ENCODE measurements at places on chromosomes 2 and 18.
A peak's percentile ranks its signal among the peaks of the same experiment; 100 is the strongest.

- no peak for DNase-seq
Measured at GRCh38 chr2:126786765-126787164, 111.9 kb upstream of the TEX51 start.

DNA sequence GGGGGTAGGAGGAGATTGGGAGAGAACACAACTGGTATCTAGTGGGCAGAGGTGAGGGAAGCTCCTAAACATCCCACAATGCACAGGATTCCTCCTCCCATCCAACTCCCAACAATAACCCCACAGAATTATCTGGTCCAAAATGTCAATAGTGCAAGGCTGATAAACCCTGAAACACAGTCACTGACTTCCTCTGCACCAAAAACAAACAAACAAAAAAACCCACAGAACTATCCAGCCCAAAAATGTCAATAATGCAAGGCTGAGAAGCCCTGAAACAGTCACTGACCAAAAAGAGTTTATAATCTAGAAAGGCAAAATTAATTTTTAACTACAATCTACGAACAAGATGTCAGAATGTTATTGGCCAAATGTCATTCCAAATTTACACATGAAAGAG, 9.8 kb downstream of the TMX3 start:
- no peak for DNase-seq

DNA sequence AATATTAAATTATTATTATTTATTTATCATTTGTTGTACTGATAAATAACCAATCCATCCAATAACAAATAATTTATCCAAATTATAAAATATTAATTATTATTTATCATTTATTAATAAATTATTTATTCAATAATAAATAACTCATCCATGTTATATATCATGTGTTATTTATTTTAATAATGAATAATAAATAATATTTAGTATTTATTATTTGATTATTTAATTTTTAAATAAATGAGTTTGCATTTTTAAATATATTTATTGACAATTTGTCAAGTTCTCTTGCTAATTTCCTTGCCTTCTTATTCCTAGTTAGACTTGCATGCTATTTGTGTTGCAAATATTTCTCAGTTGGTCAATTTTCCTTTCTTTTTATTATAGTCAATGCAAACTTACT, 995.4 kb downstream of the TSN start:
- DNase-seq: no peak

DNA sequence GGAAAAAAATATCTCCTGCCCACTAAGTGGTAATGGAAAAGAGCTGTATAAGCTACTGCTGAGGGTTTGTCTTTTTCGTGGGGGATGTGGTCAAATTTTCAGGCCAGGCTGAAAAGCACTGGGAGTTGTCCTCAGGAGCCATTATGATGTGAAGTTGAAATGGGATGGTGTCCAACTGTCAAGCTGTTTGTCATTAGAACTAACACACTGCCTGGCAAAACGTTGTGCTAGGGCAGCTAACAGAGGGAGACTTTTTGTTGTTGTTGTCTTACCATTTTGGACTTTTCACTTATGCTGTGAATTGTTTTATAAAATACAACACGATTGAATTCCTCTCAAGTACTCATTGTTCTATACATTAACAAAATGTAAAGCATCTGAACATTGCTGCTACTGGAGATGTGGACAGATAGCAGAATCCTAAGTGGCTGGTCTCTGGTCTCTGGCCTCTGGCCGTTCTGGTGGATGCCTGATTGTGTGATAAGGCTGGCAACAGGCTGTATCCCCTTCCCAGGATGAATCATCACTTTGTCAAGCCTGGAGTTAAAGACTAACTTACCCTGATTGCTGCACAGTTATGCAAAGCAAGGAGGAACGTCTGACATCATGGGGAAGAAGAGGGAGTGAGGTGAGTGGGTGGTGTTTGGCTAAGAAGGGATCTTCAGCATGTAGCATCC, 2.3 kb downstream of the MYO1B start:
- no peak for DNase-seq

DNA sequence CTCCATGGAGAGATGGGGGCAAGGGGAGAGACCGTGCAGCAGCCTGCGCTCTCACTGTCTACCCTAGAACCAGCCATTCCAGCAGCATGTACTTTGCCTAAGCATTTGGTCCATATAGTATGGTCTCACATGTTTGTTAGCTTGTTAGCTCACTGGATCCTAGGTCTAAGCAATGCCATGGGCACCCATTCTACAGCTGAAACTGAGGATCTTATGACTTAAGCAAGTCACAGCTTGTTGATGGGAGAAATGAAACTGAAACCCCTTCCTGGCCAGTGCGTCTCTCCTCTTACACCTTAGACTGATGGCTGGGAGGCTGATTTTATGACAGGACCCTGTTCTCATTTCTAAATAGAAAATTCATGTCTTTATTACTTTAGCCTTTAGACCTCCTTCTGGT, 90.1 kb downstream of the EPAS1 start:
- DNase-seq: no peak

- no peak for DNase-seq
Measured at GRCh38 chr2:179031731-179032408, 18.1 kb downstream of the CCDC141 start.

DNA sequence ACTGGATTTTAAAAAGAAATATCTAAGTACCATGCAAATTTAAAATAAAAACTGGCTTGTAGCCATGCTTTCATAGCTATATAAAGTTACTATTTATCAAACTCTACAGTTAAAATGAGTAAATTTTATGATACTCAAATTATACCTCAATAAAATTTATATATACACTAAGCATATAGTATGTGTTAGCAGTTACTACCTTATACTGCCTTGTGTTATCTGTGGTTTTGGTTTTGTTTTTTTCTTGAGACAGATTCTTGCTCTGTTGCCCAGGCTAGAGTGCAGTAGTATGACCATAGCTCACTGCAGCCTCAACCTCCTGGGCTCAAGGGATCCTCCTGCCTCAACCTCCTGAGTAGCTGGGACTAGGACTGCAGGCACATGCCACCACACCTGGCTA, 342.1 kb downstream of the KIAA1328 start:
- DNase-seq: no peak

- peak; percentile 32 for DNase-seq
Measured at GRCh38 chr2:230906471-230907230, 18.4 kb downstream of the GPR55 start.

DNA sequence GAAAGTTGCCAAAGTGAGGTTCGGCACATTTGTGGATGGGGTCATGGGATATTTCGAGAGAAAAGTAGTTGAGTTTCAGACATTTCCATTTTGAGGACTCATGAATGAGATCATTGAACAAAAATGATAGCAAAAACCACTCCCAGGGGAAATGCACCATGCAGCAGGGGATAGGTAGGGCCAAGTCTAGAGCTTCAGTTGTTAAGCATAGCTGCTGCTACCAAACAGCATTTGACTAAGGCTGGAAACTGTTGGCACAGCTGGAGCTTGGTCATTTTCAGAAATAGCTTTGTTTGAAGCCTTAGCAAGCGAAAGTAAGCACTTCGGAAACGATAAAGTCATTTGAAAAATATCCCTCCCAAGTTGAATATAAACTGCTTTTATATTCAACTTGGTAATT, 431.8 kb downstream of the SOCS6 start:
- no peak for DNase-seq

DNA sequence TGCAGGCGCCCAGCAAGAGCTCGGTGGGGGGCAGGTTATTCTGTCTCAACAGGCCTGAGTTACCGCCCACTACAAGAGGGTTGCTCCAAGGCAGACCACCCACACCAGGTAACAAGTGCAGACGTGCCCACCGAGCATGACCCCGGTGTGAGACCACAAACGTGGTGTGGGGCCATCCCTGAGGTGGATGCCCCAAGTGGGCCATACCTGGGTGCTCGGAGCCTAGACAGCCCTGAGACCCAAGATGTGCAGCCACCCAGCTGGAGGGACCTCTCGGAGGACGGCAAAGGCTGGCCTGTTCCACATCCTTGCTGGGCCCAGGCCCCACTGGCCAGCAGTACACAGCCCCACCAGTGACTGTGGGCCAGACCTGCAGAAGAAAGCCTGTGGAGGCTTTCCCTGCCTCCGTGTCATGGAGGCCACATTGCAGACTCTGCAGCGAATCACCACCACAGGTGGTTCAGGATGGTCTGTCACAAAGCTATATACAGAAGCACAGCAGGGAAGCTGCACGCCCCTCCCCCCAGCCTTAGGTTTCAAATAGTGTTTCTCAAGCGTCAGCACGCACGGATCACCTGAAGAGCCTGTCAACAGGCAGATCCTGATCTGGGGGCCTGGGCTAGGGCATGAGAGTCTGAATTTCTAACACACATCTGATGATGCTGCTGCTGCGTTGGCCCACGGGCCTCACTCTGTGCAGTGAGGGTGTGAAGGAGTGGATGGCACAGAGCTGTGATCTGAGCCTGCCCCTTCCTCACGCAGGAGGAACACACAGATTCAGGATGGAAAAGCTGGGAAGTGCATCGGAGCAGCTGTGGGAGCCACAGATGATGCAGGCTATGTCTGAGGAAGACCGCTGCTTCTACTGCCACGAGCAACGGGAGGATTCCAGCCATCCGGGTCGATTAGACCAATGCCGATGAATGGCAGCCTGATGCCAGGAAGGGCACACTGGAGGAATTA, 96.8 kb downstream of the UXS1 start:
- DNase-seq: no peak

GRCh38 chr2:182359027-182359989, 67.5 kb downstream of the PDE1A start:
- no peak for DNase-seq

- DNase-seq: no peak
Measured at GRCh38 chr2:23124214-23124750, 260.7 kb upstream of the KLHL29 start.

DNA sequence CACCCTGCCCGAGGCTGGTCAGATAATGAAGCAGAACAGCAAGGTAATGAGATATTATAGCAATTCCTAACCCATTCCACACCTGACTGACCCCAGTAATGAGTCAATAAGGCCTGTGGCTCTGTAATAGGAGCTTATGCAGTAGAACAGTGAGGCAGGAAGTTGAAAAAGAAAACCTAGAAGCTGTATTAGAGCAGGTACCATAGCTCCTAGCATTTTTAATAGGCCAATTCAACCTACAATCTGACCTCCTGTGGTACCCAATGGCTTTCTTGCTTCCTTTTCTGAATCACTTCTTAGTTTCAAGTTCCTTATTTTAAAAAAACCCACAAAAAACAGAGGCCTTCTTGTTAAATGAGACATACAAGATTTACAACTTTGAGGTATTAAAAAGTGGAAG, 43.6 kb upstream of the MAP2 start:
- no peak for DNase-seq

DNA sequence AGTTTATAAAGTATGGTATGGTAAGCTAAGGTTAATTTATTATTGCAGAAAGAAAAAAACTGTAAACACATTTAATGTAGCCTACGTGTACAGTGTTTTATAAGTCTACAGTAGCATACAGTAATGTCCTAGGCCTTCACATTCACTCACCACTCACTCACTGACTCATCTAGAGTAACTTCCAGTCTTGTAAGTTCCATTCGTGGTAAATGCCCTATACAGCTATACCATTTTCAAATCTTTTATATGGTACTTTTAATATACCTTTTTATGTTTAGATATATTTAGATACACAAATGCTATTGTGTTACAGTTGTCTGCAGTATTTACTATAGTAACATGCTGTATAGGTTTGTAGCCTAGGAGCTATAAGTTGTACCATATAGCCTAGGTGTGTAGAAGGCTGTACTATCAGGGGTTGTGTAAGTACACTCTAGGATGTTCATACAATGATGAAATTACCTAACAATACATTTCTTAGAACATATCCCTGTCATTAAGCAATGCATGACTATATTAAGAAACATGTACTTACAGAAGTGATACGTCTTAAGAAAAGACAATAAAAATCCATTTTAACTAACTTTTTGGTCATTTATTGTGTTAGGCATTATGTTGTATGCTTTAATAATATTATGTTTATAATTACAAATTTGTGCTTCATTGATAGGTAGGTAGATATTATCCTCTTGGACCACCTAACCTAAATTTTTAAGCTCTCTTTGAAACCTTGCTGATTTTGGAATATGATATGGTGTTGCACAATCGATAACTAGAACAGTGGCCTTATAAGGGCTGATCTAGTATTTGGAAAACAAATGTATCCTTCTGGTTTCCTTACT, 51.9 kb downstream of the VRK2 start:
- no peak for DNase-seq

GRCh38 chr18:48335829-48336228, 73.4 kb downstream of the ZBTB7C start:
- no peak for DNase-seq

GRCh38 chr2:179560257-179560735, 295.7 kb upstream of the SESTD1 start:
- no peak for DNase-seq

DNA sequence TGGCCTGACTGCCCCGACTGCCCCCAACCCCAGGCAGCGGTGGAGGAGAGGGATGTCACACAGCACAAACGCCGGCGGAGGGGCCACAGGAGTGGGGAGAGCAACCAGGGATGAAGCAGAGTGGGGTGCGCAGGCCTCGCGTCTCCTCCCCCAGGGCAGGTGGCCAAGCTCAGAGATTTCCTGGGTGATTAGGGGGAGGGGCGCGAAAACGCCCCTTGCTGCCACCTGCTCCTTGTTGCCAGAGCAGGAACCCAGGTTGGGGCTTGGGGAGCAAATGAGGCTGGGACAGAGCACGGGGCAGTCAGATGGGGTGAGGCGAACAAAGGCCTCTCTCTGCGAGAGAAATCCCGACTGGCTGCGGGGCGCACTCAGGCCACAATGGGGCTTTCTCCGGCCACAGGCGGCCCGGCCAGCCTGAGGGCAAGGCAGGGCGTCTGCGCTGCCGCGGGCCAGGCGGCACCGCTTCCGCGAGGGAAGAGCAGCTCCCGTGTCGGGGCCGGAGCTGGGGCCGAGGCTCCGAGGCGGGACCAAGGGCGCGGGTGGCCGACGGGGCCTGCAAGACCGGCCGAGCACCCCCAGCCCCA, 11.5 kb downstream of the TEX44 start:
- DNase-seq: no peak

- no peak for DNase-seq
Measured at GRCh38 chr2:120546048-120546864, 189.4 kb upstream of the GLI2 start.

DNA sequence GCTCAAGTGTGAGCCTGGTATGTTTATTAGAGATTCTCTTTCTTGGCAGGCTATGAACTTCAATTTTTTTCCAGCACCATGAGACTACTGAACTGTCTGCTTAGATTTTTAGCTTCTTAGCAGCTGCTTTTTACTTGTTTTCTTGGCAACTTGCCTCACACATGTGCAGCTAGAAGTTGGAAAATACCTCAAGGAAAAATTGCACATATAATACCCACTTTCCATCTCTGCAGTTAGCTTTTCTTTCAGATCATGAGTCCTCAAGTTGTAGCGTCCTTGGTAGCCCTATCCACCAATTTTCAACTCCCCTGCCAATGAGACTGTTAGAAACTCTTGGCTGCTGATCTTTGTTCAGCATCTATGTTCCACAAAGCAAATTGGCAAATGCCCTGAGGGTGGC, 302.1 kb downstream of the HRH4 start:
- no peak for DNase-seq

DNA sequence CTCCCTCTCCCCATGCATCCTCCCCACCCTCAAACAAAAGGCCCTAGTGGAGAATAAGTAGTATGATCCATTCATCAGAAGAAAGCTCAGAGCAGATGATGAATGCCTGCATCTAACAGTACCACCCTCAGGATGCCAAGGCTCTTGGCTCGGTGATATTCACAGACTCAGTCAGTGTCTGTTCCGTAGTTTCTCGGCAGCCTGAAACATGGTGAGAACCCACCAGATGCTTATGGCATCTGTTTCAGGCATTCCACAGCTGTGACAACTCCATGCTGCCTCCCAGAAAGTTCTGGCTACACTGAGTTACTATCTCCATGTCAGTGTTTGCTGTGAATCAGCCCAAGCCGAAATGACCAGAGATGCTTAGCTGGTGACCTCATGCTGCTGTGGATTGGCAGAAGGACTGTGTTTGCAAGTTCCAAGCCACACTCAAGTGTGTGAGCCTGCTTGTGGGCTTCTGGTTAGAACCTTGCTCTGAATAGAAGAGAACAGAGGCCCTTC, 83.9 kb downstream of the WDSUB1 start:
- DNase-seq: no peak
